ENCODE measurements at places on chromosomes 6 and 20.

DNA sequence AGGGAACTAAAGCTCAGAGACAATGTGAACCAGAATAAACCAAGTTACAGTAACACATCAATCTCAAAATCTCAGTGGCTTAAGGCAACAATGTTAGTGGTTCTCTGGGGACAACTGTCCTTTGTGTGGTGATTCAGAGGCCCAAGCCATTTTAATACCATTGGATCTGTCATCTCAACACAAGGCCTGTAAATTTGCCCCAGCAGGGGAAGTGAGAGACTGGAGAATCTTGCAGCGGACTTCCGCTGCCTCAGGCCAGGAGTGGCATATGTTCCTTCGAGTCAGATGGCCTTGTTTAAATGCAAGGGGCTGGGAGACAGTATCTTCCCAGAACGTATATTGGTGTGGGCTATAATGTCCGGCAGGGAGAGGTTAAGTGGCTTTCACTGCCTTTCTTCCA, 126.0 kb downstream of the CD83 start:
- DNase-seq = no peak

- no peak for DNase-seq
Measured at GRCh38 chr6:112874881-112875280, 527.8 kb downstream of the RFPL4B start.

DNA sequence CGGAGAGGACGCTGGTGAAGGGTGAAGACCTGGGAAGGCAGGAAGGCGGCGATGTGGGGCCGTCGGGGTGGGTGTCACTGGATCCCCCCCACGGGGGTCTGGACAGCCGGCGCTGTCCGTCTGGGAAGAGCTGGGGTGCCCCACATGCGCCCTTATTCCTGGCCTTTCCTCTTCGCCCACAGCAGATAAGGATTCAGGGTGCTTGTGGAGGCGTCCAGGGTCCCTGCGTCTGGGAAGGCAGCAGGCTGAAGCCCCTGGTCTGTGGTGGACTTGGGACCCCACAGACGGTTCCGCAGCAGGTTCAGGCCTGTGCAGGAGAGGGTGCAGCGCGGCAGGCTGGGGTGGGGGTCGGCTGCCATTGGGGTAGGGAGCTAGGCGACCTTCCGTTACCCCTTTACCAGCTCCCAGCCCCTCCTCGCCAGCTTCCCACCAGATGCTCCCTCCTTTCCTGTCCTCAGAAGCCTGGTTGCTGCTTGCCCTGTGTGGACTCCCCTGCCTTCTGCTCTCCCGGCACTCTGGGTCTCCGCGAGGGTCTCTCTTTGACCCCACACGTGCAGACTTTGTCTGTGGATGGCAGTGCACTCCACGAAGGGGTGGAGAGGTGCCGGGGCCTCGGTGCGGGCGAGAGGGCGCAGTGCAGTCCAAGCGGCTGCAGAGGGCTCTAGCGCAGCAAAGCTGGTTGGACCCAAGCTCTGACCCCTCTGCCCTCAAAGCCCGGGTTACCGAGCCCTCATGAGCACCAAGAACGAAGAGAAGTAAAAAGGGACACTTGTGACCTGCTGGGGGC, 2.1 kb upstream of the GATA5 start:
- DNase-seq = no peak

GRCh38 chr6:113092795-113093194, 745.7 kb downstream of the RFPL4B start:
- DNase-seq = no peak

DNA sequence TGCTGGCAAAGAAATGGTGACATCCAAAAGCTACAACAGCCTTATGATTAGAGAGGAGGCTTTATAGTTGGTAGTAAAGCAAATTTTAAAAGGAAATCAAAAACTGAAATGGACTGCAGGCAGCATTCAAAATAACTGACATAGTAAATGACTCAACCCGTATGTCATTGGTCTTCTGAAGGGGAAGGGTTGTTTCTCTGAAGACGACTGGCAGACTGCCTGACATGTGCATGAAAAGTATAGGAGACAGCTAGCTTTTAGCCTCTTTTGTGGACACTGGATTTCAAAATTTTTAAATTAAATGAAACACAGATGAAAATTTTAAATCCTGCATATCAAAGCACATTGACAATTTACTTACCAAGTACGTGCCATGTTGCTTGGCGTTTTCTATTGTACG, 90.7 kb downstream of the TRMT6 start:
- DNase-seq = no peak

GRCh38 chr6:54846243-54846856, at the start of gene FAM83B:
FAM83B (plus strand) TSS chr6:54846771; CDS start chr6:54870247, 23,476 bp downstream.
- DNase-seq = no peak

- no peak for DNase-seq
Measured at GRCh38 chr6:124443541-124443940, 518.7 kb upstream of the RNF217 start.

- DNase-seq = no peak
Measured at GRCh38 chr6:12132351-12133222, 120.5 kb downstream of the HIVEP1 start.

DNA sequence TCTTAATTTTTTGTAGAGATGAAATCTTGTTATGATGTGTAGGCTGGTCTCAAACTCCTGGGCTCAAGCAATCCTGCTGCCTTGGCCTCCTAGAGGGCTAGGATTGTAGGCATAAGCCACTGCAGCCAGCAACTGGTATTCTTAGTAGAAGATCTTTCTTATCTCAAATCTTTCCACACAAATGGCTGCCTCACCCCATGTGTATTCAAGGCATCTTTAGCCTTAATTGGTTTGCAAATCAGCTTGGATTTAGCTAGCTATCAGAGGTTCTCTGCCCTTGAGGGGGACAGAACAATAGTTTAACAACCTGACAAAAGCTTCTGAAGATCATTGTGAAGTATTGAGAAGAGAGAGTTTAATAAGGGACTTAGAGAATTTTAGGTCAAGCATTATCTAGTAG, 17.9 kb upstream of the ABRACL start:
- DNase-seq = no peak

- no peak for DNase-seq
Measured at GRCh38 chr20:10669843-10670446, 3.9 kb downstream of the JAG1 start.

- no peak for DNase-seq
Measured at GRCh38 chr6:129432738-129433137, 277.2 kb downstream of the ARHGAP18 start.

GRCh38 chr20:44071526-44072111, 115.4 kb downstream of the JPH2 start:
- DNase-seq = no peak

DNA sequence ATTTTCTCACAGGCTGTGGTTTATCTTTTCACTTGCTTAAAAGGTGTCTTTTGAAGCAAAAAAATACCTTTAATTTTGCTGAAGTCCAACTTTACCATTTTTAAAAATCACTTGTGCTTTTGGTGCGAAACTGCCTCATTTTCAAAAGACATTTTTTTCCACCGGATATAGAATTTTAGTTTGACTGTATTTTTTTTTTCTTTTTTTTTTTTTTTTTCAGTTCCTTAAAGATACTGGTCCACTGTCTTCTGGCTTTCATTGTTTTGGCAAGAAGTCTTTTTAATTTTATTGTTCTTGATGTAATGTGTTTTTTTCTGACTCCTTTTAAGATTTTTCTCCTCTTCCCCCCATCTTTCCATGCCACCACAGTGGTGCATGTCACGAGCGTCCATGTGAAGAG, 198.2 kb downstream of the ARID1B start:
- DNase-seq = no peak

GRCh38 chr20:14446446-14446845, 109.0 kb upstream of the FLRT3 start:
- DNase-seq = no peak

DNA sequence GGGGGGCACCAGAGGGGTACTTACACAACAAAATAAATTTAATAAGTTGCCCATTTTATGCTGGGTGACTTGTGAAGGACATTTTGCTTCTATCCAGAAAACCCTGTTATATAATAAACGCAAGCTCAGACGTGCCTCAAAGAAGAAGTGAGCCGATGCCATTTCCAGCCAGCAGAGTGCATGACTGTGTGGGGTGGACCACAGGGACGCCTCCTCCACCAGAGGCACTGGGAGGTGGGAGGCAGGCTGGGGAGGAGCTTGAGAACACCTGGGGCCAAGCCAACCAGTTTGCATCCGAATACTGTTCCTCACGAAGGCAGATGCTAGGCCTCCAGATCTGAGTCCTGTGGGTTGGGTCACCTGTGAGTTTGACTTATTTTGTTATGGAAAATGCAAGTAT, 363.8 kb downstream of the RNGTT start:
- DNase-seq = no peak

GRCh38 chr6:84512391-84512790, 252.0 kb downstream of the TBX18 start:
- no peak for DNase-seq

DNA sequence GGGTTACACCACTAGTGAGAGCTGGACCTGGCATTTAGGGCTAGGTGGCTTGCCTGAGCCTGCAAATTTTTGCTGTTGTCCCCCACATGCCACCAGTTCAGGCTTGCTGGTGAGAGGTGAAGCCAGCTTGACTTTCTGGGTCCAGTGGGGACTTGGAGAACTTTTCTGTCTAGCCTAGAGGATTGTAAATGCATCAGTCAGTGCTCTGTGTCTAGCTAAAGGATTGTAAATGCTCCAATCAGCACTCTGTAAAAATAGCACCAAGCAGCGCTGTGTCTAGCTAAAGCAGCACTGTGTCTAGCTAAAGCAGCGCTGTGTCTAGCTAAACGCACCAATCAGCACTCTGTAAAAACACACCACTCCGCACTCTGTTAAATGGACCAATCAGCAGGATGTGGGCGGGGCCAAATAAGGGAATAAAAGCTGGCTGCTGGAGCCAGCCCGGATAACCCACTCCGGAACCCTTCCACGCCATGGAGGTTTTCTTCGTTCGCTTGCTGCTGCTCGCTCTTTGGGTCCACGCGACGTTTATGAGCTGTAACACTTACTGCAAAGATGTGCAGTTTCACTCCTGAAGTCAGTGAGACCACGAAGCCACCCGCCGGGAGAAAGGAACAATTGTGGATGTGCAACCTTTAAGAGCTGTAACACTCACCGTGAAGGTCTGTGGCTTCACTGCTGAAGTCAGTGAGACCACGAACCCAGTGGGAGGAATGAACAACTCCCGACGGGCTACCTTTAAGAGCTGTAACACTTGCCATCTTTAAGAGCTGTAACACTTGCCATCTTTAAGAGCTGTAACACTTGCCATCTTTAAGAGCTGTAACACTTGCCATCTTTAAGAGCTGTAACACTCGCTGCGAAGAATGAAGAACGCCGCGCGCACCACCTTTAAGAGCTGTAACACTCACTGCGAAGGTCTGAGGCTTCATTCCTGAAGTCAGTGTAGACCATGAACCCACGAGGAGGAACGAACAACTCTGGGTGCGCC, 27.3 kb downstream of the GMPR start:
- no peak for DNase-seq

- DNase-seq = no peak
Measured at GRCh38 chr20:4059606-4060005, 44.2 kb upstream of the RNF24 start.

GRCh38 chr6:128763599-128764300, 119.2 kb upstream of the LAMA2 start:
- no peak for DNase-seq

DNA sequence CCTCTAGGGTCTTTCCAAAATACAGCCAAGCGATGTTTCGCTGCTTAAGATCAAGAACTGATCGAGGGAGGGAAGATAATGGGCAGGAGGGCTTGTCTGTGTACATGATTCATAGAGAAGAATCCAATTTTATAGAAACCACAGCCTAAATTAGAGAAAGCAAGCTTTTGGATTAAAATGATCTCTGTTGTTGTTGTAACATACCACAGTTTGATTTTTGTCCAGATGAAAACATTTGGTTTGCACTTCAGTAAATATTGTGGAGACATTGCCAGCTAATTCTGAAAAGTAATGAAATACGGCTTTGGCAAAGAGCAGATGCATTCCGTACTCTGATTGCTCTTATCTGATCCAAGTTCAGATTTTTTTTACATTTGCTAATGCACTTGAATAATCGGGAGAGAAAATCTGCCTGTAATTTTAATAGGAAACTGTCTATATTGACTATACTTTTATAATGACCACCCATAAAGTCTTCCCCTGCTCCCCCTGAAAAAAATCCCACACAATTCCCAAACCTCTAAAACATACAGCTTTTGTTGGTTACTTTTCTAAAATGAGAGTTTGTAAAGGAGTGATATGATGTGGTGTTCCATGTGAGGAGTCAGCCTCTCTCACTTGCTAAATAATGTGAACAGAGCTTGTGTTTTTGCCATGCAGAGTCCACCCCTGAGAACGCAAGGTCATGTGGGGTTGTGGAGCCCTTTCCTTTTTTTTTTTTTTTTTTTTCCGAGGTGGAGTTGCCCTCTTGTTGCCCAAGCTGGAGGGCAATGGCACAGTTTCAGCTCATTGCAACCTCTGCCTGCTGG, 199.9 kb downstream of the DTNBP1 start:
- DNase-seq = no peak

DNA sequence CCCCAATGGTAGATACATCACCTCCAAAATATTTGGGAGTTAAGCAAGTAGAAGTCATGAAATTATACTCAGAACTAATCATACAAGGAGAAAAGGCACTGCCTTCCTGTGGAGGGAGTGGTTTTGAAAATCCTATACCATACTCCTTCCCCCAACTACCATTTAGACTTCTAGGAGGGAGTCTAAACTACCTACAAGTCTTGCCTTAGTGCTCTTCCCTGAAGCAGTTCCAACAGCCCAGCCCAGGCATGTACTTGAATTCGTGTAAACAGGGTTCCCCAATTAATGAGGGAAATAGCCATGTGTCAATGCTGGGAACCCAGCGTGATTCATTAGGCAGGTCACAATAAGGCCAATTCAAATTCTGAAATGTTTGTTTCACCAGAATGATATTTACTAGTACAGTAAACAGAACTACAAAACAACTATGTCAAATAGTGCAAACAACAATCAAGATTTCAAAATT, 39.1 kb upstream of the SGK1 start:
- no peak for DNase-seq

DNA sequence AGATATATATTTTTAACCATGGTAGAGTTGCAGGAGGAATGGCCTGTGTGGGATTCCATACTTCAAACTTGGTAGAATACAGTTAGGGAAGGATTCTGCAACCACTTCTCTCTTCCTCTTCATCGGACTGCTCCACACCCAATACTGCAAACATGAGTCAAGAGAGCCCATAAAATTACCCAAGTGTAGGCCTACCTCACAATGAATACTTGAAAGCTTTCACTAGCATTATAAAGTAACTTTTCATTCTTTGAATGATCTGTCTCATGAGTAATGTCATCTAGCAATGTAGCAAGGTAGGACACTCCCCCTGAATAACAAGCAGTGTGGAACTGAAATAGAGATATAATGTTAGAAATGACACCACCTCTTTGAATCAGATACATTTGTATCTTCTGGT, 79.4 kb downstream of the FOXC1 start:
- no peak for DNase-seq

- DNase-seq = no peak
Measured at GRCh38 chr6:21189759-21190158, 403.8 kb upstream of the SOX4 start.

- DNase-seq = no peak
Measured at GRCh38 chr6:89021629-89022028, 58.2 kb upstream of the RNGTT start.

Data from glomerular endothelial cell (primary cell).